Umbilical cord (tissue), 2 donors: ENCODE measurements at places on chromosomes 1 and 21. TPM values are rescaled to one million over a fixed set of nuclear protein-coding genes. Genes with fewer than 3 reads are reported as not detected.

The IFI44 gene
- total RNA-seq = 16.1 TPM

The LDLRAD1 gene
- 0.72 TPM for total RNA-seq

The RBM34 gene
- 36.6 TPM for total RNA-seq

The HMGCS2 gene
- total RNA-seq = 0.48 TPM

The ILDR2 gene
- total RNA-seq = 4.1 TPM

The TFF2 gene
- not detected for total RNA-seq

The HSPG2 gene
- 604 TPM for total RNA-seq

- no peak for DNase-seq
Observed at GRCh38 chr1:68165665-68166064, 66.7 kb downstream of the WLS start.

GRCh38 chr1:217364220-217364619, 266.7 kb downstream of the GPATCH2 start:
- DNase-seq = no peak

- peak; percentile 27 for DNase-seq
Observed at GRCh38 chr1:174028495-174028894, 6.3 kb upstream of the RC3H1 start.

- peak; percentile 30 for DNase-seq
Observed at GRCh38 chr1:83101406-83101805, 897.5 kb downstream of the TTLL7 start.

GRCh38 chr1:199018471-199019135, 379.8 kb downstream of the PTPRC start:
- no peak for DNase-seq

DNA sequence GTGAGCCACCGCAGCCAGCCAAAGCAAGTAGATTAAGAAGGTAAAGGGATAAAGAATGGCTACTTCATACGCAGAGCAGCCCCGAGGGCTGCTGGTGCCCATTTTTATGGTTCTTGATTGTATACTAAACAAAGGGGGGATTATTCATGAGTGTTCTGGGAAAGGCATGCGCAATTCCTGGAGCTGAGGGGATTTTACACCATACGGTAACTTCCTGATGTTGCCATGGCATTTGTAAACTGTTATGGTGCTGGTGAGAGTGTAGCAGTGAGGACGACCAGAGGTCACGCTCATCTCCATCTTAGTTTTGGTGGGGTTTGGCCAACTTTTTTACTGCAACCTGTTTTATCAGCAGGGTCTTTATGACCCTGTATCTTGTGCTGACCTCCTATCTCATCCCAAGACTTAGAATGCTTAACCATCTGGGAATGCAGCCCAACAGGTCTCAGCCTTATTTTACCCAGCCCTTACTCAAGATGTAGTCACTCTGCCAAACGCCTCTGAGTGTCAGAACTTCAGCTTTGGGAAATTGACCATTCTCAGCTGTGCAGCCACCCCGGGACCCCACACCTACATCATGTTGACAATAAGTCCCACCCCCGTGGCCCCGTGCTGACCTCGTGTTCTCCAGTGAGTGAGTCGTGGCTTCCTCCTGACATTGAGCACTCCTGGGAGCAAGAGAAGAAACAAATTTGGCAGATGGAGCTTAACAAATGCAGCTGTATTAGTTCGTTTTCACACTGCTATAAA, 149.4 kb upstream of the COL6A1 start:
- DNase-seq = peak; percentile 46

DNA sequence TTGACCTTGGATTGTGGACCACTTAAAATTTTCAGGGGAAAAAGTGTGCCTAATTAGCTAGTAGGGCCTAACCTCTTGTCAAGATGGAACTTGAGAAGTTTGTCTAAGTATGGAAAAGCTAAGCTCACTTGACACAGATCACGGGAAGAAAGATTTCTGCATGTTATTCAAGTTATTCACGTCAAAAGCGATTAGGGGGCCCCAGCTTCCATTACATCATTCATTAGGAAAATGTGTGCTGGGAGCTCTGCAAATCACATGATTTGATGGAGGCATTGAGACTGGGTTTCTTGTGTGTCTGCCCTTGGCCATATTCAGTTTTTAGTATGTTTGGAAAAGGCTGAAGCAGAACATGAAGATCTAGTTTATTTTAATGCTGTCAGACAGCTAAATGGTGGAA, 15.5 kb upstream of the POGZ start:
- no peak for DNase-seq

DNA sequence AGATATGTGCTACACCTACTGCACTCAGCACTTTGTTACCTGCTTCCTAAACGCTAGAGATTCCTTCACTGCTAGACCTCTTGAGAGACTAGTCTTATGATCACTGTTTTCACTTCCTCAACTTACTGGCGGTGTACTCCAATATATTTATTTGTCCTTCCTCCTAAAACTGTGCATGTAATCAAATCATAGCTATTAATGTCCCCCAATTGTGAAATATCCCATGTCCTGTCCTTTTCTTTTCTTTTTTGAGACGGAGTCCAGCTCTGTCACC, 3.4 kb downstream of the SOAT1 start:
- peak; percentile 10 for DNase-seq

DNA sequence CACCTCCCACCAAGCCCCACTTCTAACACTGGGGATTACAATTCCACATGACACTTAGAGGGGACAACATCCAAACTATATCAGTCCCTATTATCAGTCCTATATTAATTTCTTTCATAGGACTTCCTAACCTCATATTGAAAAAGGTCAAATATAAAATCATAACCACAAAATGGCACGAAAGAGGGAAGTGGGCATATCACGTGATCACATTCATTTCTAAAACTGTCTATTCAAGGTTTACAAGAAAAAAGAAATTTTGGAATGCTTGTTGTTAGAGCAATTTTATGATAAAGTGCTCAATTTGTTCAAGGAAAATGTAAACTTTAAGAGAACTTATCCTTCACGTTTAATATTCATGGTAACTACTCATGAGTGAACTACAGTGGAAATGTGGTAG, 13.2 kb upstream of the CDC7 start:
- no peak for DNase-seq

DNA sequence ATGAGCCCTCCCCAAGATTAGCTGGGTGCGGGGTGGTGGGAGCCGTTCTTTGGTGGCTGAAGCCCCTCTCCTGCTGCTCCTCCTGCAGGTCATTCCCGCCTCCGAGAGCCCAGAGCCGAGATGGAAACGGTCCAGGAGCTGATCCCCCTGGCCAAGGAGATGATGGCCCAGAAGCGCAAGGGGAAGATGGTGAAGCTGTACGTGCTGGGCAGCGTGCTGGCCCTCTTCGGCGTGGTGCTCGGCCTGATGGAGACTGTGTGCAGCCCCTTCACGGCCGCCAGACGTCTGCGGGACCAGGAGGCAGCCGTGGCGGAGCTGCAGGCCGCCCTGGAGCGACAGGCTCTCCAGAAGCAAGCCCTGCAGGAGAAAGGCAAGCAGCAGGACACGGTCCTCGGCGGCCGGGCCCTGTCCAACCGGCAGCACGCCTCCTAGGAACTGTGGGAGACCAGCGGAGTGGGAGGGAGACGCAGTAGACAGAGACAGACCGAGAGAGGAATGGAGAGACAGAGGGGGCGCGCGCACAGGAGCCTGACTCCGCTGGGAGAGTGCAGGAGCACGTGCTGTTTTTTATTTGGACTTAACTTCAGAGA, 448 bp downstream of the G0S2 start:
- peak; percentile 45 for DNase-seq

GRCh38 chr1:80251171-80251570, 1244.6 kb upstream of the ADGRL4 start:
- DNase-seq = no peak

GRCh38 chr1:153483776-153484175, 23.3 kb upstream of the S100A7 start:
- DNase-seq = no peak

GRCh38 chr1:145891143-145891542, 5.5 kb upstream of the ANKRD35 start:
- peak; percentile 24 for DNase-seq

- no peak for DNase-seq
Observed at GRCh38 chr1:29315262-29315661, 78.9 kb downstream of the PTPRU start.

DNA sequence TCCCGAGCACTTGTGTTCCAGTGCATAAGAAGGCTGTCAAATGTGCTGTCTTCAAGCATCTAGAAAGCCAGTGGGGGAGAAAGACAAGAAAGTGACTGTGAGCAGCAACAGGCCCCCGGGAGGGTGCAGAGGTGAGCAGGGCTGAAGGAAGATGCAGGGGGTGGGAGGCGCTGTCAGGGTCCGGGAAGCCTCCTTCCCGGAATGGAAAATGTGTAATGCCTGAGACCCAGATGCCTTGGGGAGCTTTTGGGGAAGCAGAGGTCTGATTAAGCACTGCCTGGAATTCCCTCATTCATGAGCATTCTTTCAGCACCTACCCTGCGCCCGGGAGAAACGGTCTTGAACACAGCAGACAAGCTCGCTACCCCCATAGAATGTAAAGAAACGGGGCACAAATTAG, 1.3 kb downstream of the NPHP4 start:
- no peak for DNase-seq

- DNase-seq = no peak
Observed at GRCh38 chr1:109281680-109282496, 1.1 kb downstream of the PSRC1 start.

DNA sequence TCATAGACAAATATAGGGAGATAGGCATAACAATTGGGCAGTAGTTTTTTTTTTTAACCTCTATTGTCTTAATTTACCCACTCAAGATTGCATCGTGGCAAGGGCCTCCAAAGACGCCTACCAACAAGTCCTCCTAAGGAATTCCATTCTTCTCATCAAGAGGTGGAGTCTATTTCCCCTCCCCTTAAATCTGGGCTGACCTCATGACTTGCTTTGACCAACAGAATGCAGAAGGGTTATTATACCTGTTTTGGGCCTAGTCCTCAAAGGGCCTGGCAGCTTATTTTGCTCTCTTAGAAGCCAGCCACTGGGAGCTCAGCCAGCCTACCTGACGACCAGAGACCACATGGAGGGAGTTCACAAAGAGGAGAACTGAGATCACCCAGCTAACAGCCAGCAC, 92.3 kb downstream of the COQ8A start:
- no peak for DNase-seq

DNA sequence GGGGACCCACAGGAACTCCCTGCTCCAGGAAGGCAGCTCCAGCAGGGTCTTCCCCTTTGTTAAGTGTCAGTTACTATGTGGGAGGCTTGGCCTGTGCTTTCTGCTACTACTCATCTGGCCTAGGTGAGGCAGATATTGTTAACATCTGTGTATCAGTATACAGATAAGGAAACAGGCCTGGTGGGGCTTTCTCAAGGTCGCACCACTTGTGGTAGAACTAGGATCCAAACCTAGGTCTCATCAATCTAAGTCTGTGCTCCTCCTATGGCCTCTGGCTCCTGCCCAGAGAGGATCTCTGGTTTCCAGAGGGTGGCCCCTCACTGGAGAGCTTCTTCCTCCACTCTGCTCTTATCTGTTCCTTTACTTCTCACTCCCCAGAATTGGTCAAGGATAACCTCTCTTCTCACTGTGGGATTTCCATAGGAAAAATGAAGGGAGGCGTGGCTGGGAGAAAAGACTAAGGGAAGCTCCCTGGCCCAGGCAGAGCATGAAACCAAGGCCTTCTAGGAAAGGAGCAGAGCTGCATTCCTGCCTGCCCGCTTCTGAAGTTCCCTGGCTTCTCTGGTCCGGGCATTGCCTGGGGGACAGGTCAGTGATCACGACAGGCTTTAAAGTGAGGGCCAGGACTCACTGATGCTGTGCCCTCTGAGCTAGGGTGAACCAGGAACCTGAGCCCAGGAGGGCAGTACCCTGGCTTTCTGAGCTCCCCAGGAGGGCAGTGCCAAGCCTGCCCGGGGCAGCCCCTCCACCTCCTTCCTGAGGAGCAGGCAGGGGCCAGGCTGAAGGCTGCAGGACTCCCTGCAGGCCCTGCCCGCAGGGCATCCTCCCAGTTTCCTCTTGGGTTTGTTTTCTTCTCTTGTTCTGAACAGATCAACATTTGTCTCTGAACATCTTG, 5.8 kb downstream of the KCNC4 start:
- DNase-seq = peak; percentile 52
